ENCODE measurements at places on chromosomes 3 and 15.

GRCh38 chr3:181947606-181948005, 235.9 kb downstream of the SOX2 start:
- DNase-seq, result no peak

DNA sequence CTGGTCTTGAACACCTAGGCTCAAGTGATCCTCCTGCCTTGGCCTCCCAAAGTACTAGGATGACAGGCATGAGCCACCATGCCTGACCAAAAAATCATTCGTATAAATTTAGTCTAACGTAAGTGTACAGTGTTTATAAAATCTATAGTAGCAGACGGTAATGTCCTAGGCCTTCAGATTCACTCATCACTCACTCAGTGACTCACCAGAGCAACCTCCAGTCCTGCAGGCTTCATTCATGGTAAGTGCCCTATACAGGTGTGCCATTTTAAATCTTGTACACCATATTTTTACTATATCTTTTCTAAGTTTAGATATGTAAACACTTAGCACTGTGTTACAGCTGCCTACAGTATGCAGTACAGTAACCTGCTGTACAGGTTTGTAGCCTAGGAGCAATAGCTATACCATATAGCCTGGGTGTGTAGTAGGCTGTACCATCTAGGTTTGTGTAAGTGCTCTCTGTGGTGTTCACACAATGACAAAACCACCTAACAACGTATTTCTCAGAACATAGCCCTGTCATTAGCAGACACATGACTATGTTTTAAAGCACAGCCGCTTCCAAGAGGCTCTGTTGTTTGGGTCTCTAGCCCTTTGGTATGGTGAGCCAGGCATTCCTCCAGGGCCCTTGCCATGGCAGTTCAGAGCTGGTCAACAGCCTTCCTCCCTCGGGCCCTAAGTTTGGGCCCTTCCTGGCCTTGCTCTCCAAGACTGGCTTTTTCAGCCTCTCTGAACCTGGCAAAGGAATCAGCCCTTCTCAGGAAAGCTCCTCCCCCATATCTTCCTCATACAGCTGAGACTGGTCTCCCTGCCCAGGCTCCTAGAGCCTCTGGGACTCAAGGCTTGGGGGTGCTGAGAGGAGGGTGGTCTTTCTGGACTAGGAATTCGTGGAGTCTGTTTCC, 1.9 kb upstream of the CCDC9B start:
- DNase-seq, result no peak

- no peak for DNase-seq
Measured at GRCh38 chr15:26724381-26725150, 48.3 kb downstream of the GABRB3 start.

DNA sequence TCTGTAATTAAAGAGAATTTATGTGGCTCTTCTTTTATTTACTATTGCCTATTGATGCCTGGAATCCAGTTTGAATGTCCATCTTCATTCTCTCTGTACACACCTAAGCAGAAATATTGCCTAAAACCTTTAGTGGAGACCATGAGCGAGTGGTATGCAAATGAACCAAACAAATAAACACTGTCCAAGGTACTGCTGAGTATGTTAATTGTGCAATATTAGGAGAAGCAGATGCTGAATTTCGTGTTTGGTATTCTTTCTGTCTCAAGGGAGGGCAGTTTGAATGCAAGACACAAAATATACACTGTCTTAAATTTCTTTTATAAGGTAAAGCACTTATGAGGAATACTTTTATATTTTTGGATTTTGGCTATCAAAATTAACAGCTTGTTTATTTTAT, 440.9 kb downstream of the RBMS3 start:
- DNase-seq, result no peak

- DNase-seq, result no peak
Measured at GRCh38 chr3:107242579-107242978, 134.7 kb upstream of the CCDC54 start.

- no peak for DNase-seq
Measured at GRCh38 chr15:57865294-57865693, 158.8 kb downstream of the POLR2M start.

DNA sequence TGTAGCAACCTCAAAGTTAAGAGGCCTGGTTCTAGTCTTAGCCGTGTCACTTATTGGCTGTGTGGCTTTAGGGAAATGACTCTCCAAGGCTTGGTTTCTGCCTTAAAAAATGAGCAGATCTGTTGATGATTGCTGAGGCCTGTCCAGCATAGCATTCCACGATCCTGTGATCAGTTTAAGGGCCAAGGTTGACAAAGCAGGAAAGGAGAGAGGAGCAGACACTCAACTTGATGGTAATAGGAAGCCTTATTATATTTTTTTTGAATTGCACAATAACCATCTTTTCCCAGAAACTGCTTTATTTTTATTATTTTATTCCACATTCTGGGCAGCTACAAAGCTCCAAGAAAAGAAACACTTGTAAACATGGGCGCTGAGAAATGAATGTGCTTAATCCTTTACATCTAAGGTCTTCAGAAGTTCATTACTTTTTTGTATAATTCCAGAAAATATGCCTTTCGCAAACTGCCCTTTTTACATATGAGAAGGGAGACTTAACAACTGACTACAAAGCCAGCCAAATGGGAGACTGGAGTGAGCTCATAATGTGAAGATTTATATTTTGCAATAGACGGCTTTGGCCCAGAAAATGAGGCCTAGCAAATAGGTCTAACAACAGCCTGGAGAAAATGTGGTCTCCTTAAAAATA, 241.0 kb downstream of the ATP8B4 start:
- no peak for DNase-seq

DNA sequence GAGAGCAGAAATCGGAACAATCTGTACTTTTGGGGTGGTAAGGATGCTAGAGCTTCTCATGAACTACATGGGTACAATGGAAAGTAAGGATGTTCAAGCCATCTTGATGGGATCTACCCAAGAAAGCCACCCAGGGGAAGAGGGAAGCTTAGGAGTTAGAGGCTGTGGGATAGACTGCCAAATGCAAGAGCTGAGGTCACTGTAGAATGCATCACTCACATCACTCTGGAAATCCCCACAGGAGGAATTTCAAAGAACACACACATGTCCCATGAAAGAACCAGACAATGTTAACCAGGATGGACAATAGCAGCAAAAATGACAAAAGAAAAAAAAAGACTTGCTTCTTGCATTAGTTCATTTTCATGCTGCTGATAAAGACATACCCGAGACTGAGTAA, 32.8 kb upstream of the UBE2E2 start:
- DNase-seq, result no peak

DNA sequence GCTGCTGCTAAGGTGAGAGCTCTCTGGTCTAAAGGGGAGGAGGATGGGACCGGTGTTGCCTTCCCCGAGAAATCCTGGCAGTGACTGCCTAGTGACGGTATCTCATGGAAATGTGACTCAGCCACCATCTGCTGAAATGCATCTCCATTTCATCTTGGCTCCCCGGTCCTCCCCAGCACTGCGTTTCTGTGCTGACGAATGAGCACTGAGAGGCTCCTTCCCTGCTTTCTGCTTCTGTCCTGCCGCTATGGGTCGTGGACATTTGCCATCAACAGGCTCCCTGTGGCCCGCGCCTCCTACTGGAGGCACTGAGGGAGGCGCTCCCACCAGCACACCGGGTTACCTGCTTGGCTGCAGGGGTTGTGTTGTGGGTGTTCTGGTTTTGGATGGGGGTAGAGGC, 13.5 kb upstream of the SEC13 start:
- no peak for DNase-seq

GRCh38 chr3:39839484-39839883, 30.1 kb downstream of the MYRIP start:
- DNase-seq, result no peak

- DNase-seq, result no peak
Measured at GRCh38 chr15:48419896-48420295, 88.7 kb downstream of the DUT start.

- DNase-seq, result no peak
Measured at GRCh38 chr15:31350771-31351170, 24.1 kb downstream of the KLF13 start.

GRCh38 chr3:163327086-163327485, 1751.2 kb downstream of the SI start:
- DNase-seq, result no peak

DNA sequence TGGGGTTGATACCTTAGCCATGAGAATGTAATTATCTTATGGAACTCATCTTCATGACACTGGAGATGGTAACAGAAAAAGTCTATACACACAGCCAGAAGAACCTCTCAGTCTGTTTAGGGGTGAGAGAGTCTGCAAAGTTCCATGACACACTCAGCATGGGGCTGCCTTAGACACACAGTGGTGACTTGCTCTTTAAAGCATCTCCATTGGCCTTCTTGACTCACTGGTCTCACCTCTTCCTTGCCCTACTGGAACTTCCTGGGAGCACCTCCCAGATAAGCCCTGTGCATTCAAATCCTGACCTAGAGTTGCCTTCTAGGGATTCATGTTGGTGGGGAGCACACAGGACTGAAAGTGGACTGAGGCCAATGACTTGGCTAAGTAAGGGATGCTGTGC, 9.3 kb downstream of the MAGI1 start:
- no peak for DNase-seq

DNA sequence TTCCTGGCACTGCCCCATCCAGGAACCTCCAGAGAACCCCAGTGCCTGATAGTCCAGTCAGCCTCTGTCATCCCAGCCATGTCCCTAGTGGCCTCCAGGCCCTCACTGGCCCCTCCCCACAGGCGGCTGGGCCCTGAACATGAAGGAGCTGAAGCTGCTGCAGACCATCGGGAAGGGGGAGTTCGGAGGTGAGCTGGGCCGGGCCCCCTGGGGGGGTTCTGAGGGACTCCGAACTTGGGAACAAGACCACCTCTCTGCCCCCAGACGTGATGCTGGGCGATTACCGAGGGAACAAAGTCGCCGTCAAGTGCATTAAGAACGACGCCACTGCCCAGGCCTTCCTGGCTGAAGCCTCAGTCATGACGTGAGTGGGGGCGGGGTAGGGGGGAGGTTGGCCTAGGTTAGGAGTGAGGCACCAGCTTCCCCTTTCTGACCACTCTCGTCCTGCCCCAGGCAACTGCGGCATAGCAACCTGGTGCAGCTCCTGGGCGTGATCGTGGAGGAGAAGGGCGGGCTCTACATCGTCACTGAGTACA, 12.0 kb upstream of the LMAN1L start:
- DNase-seq, result no peak

- DNase-seq, result no peak
Measured at GRCh38 chr3:68287101-68287500, 632.7 kb upstream of the SUCLG2 start.

DNA sequence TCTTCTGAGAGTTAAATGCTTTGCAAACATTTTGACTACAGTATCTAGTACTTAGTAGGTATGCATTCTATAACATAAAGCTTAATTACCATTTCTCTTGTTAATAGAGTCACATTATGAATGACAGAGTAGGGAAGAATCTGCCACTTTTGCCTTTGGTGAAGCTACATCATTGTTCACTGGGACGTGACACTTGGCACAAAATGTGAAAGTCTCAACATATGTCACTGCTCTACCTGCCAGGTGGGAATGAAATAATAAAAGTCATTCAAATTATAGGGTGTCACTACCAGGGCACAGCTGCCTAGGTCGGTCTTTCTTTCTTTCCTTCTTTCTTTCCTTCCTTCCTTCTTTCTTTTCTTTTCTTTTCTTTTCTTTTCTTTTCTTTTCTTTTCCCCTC, 17.6 kb downstream of the GPR87 start:
- DNase-seq, result no peak

DNA sequence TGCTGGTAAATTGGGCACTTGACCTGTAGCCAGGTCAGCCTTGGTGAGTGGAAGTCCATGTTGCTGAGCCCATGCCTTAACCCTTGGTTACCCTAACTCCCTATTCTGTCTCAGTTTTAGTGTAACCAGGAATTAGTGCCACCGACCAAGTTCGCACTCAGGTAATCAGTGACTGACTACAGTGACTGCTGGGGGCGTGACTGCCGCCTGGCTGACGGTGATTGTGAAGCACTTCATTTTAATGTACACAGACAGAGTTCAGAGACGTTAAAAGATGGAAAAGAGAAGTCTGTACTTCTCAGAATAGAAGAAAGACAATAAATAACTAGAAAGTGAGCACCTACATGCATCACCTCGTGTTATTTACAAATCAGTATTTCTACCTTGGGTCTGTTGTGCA, 17.3 kb downstream of the CFAP161 start:
- DNase-seq, result no peak

DNA sequence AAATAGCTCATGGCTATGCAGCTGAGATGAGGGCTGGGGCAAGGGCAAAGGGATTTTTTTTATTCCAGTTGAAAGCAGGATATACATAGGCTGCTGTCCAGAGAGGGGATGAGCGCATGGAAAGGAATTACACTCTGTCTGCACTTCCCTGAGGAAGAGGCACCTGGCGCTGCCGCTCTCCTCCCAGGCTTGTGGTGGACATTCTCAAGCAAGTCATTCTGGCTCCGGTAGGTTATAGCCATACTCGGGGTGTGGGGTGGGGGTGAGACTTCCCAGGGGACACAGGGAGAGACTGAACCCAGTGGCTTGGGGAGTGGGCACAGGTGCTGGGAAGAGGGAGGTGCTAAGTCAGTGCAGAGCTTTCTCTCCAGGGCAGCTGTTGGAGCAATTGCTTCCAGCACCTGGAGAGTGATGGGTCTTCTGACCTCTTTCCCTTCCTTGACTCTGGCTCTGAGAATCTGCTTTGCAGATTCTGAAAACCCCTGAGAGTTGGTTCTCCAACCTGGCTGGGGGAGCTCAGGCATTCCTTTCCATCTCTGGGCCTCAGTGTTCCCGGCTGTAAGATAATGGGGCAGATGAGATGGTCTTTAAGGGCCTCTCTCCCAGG, 24.3 kb downstream of the CYP8B1 start:
- DNase-seq, result no peak

- no peak for DNase-seq
Measured at GRCh38 chr3:136070953-136071949, 105.7 kb downstream of the PPP2R3A start.

DNA sequence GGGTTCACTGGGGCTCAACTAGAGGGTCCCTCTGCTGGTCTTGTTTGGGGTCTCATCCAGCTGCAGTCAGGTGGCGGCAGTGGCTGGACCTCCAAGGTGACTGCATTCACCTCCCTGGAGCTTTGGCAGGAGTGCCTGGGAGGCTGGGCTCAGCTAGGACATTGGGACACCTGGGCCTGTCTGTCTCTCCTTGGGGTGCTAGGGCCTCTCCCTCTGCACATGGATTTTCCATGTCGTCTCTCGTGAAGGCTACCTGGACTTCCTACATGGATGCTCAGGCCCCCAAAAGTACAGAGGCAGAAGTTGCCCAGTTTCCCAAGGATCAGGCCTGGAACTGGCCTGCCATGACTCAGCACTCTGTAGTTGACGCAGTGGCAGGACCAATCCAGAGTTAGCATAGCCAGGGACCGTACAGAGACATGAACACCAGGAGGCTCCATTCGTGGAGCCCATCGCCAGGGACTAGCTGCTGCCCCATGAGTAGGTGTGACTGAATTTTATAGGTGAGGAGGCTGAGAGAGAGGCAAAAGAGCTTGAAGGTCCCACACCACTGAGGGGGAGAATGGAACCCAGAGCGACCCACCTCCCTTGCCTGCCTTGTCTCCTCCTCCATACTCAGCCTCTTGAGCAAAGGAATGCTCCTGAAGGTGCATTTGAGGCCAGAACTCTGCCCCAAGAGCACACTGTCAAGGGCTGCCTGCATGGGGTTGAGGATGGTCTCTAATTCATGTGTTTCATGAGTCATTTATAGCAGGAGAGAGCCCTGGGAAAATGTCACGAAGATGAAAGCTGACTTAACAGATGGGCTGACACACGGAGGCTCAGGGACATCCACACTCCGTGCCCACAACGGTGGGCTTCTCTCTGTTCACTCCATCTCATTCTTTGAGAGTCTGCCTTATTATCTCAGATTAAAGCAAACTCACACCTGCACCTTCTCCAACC, 13.0 kb upstream of the ALDH1A3 start:
- DNase-seq, result no peak
